ENCODE measurements at places on chromosomes 3 and 15.

GRCh38 chr15:85563328-85563727 lies 182.9 kb downstream of the AKAP13 start:
- DNase-seq: no peak

GRCh38 chr3:142595581-142595950 lies 627 bp upstream of the PLS1 start:
- no peak for DNase-seq

DNA sequence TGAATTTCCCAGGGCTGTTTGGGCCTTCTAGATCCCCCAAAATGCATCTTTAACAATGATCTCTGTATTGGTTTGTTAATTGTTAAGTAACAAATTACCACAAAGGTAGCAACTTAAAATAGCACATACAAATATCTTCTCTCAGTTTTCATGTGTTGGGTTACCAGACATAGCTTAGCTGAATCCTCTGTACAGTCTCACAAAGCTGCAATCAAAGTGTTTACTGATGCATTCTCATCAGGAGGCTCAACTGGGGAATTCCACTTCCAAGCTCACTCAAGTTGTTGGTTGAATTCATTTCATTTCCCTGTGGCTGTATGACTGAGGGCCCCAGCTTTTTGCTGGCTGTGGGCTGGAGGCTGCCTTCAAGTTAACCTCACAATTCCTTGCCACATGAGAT lies 297.6 kb downstream of the RPLP1 start:
- no peak for DNase-seq

DNA sequence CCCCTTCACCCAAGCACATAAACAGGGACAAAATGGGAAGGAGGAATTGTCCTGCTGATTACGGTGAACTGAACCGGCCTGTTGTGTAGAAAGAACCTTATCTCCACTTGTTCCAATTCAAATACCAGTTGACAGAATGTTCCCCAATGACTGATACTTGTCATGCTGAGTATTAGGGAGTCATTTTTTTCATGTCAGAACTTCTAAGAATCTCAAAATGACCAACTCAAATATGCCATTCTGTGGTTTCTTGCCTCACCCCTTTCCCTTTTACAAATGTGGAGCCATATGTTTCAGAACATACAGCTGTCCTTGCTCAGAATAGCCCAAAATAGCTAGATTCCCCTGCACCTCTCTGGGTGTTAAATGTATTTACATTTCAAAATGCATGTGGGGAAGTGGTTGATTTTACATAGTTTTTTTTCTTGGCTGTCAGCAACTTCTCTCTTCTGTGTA lies 405.9 kb upstream of the TBL1XR1 start:
- DNase-seq: no peak

- no peak for DNase-seq
These were observed 172.9 kb upstream of the TSPAN3 start for GRCh38 chr15:77243716-77244401.

DNA sequence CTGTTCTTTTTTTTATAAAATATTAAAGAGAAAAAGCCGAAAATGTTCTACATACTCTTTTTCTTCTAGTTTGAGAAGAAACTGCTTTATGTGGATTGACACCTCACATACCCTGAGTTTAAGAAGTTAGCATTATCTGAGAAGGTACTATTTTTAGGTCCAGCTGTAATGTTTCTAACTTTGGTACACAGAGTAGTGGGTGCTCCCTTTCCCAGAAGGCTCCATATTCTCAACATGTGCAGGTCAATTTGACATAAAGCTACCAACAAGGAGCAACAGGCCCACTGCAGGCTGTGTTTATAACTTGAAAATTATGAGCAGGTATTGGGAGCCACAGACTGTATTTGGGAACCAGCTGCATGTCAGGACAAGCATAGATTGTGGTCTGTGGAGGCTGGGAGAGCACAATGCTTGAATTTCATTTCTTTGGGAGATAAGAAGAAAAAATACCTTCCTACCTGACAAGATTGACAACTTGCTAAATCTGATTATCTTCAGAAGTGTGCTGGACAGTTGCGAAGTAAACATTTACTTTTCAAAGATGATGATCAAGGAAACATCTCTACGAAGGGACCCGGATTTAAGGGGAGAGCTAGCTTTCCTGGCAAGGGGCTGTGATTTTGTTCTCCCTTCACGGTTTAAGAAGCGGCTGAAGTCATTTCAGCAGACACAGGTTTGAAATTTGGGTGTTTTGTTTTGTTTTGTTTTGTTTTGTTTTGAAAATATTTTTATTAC lies 57.2 kb downstream of the PPP2R3A start:
- no peak for DNase-seq

- no peak for DNase-seq
These were observed 112.2 kb downstream of the OXNAD1 start for GRCh38 chr3:16377196-16377595.

GRCh38 chr15:32778391-32779176 lies 60.8 kb downstream of the GREM1 start:
- no peak for DNase-seq

GRCh38 chr15:94951538-94951937 lies 720.2 kb downstream of the MCTP2 start:
- no peak for DNase-seq

GRCh38 chr15:88747631-88748030 lies 55.6 kb upstream of the ACAN start:
- no peak for DNase-seq

DNA sequence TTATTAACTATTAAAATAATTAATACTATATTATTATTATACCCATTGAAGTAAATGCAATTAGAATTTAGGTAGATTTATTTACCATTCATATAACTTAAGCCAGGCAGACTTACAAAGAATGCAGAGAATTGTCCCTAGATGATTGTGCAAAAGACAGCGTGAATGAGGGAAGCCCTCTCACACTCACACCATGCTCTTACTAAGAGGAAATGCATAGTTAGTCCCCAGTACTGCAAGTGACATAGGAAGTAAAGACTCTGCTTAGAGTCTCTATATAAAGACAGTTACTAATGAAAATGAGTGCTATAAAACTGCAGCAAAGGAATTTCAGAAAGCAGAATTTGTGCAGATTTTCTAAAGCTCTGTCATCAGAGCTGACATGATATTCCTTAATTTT lies 270.4 kb downstream of the ZBBX start:
- DNase-seq: no peak

DNA sequence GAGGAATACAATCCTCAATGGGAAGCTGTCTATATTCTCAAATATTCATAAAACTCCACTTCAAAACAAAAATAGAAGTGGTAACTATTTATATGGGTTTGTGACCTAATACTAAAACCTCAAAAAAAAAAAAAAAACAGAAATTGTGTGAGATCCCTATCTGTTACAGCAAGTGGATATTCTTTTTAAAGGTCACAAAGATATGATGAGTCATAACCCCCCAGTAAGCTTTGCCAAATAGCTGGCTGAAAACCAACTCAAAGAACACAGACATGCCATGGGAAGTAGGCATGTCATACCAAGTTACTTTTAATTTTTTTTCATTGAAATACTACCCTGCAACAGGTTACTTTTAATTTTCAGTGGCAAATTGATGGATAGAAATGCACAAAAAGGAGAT lies 62.5 kb downstream of the CBLB start:
- DNase-seq: no peak

DNA sequence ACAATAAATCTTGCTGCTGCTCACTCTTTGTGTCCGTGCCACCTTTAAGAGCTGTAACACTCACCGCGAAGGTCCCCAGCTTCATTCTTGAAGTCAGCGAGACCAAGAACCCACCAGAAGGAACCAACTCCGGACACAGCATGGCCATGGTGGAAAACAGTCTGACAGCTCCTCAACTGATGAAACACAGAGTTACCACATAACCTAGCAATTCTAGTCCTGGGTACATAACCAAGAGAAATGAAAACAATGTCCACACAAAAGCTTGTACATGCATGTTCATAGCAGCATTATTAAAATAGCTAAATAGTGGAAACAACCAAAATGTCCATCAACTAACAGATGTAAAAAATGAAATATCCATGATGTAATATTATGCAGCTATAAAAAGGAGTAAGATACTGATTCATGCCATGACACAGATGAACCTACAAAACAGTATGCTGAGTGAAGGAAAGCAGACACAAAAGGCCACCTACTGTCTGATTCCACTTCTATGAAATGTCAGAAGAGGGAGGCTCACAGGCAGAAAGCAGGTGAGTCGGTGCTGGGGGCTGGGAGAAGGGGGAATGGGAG lies 36.8 kb downstream of the VGLL4 start:
- no peak for DNase-seq
